ENCODE measurements at places on chromosomes 13 and 19.

DNA sequence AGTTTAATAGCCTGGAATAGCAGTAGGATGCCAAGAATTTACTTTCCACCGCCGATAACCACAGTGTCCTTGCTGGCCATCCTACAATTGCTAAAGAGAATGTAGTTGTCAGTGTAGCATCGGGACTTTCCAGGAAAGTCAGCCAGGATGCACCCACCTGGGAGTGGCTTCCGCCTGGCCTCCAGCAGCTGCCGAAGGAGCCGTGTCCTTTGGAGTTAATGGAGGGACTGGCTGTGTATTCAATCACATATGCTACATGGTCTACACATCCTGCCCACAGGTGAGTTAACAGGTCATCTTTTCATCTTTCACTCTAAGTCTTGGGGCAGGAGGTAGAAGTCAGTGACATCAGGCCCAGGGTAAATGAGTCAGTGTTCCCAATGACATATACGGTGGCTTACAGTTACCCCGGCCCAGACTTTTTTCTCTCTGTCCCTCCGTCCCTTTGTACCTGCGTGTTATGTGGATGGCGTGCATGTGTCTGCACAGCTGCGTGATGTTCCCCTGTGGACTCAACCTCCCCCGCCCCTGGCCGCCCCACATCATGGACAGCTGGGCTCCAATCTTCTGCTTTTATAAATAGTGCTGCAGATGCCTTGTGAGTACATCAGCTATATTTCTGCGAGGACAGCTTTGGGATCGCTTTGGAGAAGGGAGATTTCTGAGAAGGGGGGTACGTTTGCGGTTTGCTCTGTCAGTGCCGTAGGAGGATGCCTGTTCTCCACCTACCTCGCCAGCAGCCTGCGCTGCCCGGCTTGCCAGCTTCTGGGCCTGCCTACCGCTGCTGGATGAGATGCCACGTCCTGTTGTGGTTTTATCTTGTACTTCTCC, 63.1 kb downstream of the ATP11A start:
- no peak for DNase-seq

DNA sequence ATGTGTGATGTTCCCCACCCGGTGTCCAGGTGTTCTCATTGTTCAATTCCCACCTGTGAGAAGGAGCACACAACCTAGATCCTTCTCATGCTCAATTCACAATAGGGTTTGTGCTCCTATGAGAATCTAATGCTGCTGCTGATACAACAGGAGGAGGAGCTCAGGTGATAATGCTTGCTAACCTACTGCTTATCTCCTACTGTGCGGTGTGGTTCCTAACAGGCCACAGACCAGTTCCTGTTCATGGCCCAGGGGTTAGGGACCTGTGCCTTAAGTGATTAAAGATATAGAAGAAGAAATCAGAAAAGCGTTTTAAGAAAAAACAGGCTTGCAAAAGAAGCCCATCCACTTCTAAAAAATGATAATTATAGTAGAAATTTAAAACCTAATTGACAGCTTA, 17.5 kb downstream of the DLEU7 start:
- DNase-seq: no peak

DNA sequence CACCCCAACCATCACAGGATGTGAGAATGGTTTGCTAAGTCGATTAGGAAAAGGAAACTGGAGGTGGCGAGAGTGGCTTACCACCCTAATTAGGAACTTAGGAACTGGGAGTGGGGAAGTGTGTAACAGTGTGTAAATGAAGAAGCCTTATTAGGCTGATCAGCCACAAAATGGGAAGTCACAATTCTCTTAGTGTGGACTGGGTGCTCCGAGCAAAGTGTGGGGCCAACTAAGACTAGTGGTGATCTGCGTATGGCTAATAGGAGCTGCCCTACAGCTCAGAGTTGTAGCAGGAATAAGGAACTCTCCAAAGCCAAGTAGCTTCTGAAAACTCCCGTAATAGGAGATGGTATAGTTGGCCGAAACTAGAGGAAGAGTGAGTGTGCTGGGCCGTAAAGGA, 7.6 kb downstream of the SIGLEC11 start:
- DNase-seq: no peak

DNA sequence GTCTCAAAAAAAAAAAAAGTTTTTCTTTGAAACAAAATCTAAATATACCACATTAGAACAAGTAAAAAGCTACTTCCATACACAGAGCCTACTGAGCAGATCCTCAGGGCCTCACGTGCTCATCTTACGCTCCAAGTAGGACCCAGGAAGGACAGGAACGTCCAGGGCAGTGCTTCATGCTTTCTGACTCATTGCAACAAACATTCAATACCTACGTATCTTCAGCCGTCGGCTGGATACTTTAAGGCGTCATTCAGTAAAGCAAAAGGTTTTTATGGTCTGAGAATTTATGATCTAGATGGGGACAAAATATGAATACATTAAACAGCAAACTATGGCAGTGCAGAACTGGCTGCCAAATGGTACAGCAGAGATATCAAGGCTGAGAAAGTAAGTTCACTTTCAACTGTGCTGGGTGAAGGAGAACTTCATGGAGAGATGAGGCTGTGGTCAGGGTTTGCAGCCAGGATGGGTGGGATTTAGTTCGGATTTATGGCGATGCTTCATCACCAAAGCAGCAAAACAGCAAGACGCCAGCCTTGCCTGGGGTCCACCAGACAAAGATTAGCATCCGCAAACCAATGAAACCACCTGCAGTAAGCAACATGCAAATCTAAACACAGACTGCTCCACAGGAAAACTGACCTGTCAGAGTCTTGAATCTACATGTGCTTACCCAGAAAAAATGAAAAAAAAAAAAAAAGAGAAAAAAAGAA, 20.5 kb downstream of the CARS2 start:
- no peak for DNase-seq

- DNase-seq: peak; percentile 24
Observed at GRCh38 chr13:21938636-21939035, 267.8 kb downstream of the FGF9 start.

GRCh38 chr19:39246951-39247669, 1.5 kb downstream of the IFNL4 start:
- DNase-seq: peak; percentile 78

DNA sequence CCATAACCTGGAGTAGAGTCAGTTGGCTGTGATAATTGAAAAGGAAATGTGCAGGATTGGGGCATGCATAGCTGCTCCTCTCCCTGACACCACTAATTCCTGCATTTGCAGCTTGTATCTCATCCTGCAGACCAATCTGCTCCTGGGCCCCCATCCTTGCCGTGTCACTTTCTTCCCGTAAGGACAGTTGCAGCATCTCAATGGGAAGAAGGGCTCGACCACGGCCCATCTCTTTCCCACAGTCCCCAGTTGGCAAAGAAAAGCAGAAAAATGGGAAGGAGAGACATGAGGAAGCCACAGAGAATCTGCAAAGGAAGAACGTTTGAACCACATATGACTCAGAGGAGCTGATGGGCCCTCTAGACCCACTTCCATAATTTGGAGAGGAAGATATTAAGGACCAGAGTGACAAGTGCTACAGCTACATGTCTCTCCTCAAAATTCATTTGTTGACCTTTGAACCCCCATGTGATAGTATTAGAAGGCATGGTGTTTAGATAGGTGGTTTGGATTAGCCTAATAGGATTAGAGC, 1.8 kb upstream of the SIGLEC12 start:
- no peak for DNase-seq

DNA sequence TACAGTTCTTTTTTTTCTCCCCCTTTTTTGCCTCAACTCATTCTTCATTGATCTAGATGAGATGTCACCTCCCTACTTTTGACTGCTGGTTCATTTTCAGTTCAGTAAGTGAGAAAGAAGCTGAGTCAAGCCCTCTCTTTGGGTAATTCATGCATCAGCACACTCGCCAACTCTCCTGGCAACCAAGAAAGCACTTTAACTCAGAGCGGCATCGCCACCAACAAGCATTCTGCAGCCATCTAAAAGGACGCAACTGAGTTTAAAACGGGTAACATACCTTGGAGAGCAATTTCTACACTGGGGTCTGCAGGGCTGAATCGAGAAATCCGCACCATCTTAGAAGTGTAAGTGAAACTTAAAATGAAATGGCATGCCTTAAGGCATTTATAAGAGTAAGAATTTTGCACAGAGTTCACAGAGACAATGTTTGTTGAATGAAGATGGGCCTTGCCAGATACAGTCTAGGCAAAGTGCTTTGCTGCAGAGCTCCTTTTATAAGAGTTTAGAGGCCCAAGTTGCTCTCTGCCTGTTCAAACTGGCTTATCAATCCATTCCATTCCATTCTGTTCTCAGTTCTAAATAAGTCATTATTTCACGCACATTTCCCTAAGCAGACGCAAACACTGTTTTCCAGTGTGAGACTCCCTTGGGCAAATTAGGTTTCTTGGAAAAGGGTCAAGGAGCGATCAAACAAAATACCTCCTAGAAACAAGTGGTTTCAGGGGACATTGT, 338.0 kb downstream of the ENOX1 start:
- peak; percentile 27 for DNase-seq

All from kidney (tissue), 22 donors.